ENCODE measurements at places on chromosomes 16 and 17. TPM values are rescaled to one million over a fixed set of nuclear protein-coding genes. Genes with fewer than 3 reads are reported as not detected.
A peak's percentile ranks its signal among the peaks of the same experiment; 100 is the strongest.

- DNase-seq = no peak
Observed at GRCh38 chr17:81923302-81924260, 4.0 kb downstream of the MAFG start.

Gene PIRT
- 1.9 TPM for total RNA-seq

Gene CCDC102A
- total RNA-seq = 12.7 TPM

Gene MYO1D
- 31.7 TPM for total RNA-seq

Gene TBX6
- 0.79 TPM for total RNA-seq

- DNase-seq = no peak
Observed at GRCh38 chr17:32187271-32187670, 45.0 kb downstream of the RHOT1 start.

DNA sequence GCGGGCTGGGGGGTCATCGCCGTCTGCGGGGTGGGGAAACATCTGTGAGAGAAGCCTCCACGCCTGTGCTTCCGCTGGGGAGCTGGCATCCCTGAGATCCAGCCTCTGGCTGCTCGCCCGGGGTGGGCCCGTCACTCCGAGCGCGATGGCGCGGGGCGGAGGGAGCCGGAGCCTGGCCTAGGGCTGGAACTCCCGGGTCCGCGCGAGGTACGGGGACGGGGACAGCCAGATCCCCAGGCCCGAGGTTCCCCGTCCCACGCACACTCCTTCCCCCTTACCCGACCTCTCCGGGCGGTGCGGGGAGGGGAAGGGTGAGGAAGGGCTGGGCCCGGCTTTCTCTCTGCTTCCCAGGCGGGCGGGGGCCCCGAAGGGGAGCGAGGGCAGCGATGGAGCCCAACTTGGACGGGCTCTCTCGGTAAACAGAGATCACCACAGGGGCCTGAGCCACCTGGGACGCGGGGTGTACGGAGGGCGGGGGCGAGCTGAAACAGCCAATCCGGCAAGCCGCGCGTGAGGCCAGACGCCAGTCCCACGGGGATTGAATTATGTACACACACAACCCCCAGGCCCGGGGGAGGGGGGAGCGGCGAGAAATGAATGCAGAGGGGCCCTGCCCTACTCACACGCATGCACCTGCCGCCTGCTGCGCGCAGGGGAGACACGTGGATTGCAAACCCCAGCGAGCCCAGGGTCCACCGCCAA lies at the start of gene SLC16A11:
TSS of gene SLC16A11 (minus strand) at position 596 of the 702 bp plus-strand sequence. CDS start at position 17, 579 bp downstream.
- DNase-seq = no peak

GRCh38 chr16:53045341-53046220 lies 7.1 kb downstream of the CHD9NB start:
- no peak for DNase-seq

GRCh38 chr16:85159179-85159980 lies 47.1 kb upstream of the CIBAR2 start:
- no peak for DNase-seq

DNA sequence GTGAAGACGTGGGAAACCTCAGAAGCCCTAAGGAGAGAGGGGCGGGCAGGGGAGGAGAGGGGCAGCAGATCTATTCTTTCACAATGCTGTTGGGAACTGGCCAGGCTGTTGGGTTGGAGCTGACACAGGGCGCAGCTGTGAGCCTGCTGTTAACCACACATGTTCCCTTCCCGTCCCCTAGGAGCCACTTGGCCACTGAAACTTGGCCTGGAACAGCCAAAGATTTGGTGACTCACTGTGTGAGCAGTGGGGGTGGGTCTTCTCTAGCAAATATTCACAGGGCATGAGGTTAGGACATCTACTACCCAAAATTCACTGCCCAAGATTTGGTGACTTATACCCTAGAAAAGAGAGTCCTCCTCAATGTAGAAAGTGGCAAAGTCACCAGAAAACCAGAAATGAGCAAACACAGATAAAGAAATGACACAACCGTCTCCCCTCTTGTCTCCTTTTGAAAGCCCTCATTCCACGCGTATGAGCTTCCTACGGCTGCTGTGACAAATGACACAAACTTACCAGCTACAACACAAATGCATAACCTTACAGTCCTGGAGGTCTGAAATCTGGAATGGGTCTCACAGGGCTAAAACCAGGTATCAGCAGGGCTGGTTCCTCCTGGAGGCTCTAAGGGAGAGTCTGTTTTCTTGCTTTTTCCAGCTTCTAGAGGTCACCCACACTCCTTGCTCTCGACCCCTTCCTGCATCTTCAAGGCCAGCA lies 6.3 kb downstream of the TBC1D16 start:
- no peak for DNase-seq

GRCh38 chr16:52405441-52405840 lies 141.5 kb downstream of the TOX3 start:
- no peak for DNase-seq

DNA sequence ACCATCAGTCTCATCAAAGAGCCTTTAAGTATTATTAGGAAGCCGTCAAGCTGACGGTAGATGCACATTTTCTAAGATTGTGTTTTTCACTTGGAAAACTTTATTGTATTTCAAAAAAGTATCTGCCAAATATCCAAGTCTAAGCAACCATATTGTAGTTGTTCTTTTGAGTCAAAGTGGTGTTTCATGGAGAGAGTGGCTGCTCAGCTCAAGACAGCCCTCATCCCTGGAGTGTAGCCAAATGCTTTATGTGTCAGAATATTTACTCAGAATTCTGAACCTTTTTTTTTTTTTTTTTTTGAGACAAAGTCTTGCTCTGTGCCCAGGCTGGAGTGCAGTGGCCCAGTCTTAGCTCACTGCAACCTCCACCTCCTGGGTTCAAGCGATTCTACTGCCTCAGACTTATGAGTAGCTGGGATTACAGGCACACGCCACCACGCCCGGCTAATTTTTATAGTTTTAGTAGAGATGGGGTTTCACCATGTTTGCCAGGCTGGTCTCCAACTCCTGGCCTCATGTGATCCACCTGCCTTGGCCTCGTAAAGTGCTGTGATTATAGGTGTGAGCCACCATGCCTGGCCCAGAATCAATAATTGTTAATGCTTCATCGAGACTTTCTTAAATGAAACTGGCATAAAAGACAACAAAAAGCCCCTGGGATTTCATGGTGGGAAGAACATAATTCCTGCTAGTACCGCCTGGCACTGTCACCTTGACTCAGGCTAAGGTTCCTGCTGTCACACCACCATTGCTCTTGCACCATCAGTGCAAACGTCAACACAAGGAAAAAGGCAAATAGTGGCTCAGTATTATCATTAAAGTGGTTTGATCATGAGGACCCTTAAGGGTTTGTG lies 45.5 kb downstream of the PRKCA start:
- DNase-seq = no peak

- no peak for DNase-seq
Observed at GRCh38 chr17:1286379-1287106, 7.1 kb downstream of the TRARG1 start.

- DNase-seq = no peak
Observed at GRCh38 chr17:73301369-73301768, 10.4 kb downstream of the CDC42EP4 start.

Gene CDH1
- total RNA-seq = 35.2 TPM

DNA sequence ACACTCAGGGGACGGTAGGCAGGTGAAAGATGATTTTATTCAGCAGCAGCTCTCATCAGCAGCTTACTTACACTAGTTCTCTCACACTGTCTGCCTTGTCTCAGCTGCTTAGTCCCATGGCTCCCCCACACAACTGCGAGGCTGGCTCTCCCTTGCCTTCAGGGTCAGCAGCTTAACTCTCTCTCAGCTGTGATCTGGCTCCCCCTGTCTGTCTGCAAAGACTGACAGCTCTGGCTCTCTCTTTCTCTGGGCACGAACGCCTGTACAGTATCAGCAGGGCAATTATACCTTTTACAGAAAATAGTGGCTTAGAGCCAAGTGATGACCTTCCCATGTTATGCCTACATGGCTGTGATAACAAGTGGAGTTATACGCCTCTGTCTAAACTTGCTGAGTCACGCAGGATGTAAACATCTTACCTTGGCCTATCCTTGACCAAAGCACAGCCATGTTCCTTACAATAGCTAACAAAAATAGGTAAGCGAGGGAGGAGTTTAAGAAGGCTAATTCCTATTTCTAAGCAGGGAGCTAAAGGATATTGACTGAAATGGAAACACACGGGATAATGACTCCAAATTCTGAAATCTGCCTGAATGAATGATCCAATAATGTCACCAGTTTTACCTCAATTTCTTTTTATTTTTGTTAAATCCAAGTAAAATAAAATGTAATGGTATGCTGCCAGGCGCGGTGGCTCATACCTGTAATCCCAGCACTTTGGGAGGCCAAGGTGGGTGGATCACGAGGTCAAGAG lies 1.1 kb upstream of the NDUFAB1 start:
- DNase-seq = no peak

Gene KRT20
- total RNA-seq = 23.2 TPM

DNA sequence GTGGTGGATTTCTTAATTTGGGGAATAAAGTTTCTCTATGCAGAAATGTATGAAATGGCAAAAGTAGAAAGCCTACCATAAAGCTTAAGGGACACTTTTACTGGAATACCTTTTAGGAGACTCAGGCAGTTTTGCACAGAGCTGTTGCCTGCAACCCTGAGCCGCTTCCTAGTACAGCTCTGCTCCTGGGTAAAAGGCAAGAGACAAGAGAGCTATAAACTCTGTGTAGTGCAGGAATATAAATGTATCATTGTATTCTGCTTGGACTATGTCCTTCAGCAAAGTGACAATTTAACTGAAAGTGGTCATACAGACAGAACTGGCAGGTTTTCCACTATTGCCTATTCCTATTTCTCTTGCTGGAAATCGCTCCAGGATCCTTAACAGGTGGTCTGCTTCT lies 65.3 kb upstream of the MYOCD start:
- no peak for DNase-seq

DNA sequence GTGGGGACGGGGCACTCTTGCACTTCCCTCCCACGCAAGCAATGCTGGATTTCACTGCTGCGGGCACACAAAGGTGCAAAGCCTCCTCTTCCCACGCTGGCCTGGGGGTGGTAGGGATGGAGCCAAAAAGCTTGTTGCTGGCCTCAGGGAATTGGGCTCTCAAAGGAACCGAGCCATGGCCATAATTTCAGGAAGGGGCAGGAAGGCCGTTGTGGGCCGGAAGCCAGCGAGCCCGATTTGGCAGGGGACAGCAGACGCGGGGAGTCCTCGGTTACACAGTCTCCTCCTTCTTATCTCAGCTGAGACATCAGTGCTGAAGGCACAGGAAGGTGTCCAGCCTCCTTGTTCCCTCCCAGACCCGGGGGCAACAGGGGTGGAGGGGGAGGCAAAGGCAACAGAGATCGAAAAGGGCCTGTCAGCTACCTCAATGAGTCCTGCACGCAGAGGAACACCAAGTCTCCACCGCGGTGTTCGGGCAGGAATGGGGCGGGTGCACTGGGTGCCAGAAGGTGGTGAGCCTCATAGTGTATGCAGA lies 59.5 kb downstream of the SLFN11 start:
- DNase-seq = no peak

DNA sequence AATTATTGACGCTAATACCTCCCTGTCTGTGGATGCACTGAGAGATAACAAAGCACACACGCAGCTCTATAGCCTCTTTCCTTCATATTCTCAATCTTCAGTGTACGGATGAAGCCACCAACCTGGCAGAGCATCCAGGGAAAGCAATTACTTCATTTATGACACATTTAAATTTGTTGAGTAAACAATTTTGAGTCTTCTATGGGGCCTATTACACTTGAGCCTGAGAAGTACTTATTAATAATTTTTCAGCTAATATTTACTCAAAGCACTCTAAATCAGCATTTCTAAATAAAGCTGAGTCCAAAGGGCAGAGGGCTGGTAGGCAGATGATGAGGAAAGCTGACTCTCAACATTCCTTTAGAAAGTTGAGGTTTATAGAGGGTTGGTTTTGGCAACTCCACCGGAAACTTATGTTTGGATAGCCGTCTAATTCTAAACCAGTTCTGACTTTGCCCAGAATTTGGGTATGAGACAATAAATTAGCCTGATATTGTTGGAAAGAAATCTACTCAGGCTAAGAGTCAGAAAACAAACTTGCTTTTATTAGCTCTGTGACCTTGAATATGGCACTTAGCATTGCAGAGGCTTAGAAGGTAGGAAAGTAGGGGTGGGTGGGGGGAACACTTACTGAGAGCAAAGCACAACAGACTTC lies 643.5 kb downstream of the CDH11 start:
- DNase-seq = peak; percentile 41

DNA sequence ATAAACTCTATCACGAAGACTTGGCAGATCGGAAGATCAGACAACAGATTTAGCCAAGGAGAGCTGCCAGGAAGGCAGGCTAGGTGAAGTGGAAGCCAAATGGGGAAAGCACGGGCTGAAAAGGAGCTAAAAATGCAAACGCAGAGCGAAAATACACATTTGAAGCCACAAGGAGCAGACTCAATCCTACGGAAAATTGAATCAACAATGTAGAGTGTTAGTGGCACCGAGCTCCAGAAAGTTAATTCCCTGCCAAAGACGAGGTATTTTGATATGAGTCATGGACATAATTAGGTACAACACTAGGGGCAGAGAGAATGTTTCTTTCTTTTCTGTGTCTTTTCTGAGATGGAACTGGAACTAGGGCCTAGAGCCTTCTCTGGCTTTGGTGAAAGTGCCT lies 20.7 kb downstream of the GSG1L start:
- no peak for DNase-seq

DNA sequence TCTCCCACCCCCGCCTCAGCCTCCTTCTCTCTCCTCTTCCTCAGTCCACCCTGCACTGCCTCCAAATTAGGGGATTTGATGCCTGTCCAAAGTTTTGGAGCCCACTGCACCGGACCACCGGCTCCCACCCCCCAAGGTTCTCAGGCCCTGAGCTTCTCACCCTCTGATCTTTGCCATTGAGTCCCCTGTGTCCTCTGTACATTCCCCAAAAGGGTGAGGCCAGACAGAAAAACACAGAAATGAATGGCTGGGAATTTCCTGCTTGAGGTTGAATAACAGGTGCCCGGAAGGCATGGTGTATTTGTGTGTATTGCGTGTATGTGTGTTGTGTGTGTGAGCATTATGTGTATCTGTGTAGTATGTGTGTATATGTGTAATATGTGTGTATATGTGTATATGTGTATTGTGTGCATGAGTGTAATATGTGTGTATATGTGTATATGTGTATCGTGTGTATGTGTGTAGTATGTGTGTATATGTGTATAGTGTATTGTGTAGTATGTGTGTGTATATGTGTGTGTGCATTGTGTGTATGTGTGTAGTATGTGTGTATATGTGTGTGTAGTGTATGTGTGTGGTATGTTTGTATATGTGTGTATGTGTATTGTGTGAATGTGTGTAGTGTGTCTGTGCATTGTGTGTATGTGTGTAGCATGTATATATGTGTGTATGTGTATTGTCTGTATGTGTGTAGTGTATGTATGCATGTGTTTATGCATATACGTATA lies 16.0 kb upstream of the CCL17 start:
- DNase-seq = no peak

Measured in urinary bladder (tissue), 4 donors.